ENCODE measurements at places on chromosomes 1 and 21.

DNA sequence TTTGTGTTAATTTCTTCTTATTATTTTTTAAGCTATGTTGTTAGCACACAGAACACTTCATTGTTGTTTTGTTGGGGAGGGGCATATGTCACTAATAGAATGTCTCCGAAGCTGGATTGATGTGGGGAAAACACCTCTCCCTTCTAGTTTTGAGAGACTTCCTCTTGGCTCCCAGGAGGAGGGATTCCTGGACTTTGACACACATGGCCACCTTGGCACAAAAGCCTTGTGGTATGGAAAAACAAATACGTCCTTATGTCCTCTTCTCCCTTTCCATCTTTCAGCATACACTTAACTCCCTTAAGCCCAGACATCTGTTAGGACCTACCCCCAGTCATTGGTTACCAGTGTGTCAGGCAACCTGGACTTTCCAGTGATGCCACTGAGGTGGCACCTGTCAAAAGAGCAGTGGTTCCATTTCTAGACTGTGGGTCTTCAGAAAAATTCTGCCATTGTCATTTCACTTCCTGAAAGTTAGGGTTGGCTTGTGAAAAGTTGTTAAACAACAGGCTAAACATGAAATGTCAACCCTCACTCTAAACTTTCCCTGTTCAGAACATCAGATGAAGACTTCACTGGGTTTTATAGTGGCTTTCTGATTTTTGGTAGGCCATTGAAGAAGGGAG is 12.5 kb upstream of the ABCB10 start:
- no peak for DNase-seq

- no peak for DNase-seq
These were observed 39.9 kb upstream of the TSPAN2 start for GRCh38 chr1:115129071-115129640.

- no peak for DNase-seq
These were observed 51.2 kb downstream of the DIPK1A start for GRCh38 chr1:92910081-92910480.

- DNase-seq: no peak
These were observed 217.2 kb upstream of the IRF2BP2 start for GRCh38 chr1:234827181-234827580.

- no peak for DNase-seq
These were observed 12.5 kb upstream of the ANKRD45 start for GRCh38 chr1:173682184-173682583.
